GM04504 (cell line): ENCODE measurements at places on chromosomes 3 and 15.

- no peak for DNase-seq
Observed at GRCh38 chr15:51161491-51162220, 67.0 kb upstream of the TNFAIP8L3 start.

DNA sequence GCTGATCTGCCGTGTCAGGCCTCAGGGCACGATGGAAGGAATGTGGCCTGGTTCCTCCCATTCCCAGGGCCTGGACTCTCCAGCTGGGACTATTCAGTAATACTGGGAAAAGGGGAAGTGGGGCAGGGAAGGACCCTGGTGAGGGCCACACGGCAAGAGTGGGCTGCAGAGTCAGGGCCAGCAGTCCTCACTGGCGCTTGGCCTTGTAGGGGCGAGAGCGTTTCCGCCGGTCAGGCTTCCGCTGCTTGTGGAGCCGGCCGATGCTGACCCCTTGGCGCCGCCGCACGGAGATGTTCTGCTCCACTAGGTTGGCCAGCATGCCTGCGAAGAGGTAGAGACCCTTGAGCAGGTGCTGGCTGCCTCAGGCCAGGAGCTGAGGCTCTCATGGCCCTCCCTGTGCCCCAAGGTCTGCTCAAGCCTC is 42.8 kb downstream of the SEMA3G start:
- DNase-seq, result no peak

- no peak for DNase-seq
Observed at GRCh38 chr15:60844010-60844409, 365.1 kb upstream of the ICE2 start.

DNA sequence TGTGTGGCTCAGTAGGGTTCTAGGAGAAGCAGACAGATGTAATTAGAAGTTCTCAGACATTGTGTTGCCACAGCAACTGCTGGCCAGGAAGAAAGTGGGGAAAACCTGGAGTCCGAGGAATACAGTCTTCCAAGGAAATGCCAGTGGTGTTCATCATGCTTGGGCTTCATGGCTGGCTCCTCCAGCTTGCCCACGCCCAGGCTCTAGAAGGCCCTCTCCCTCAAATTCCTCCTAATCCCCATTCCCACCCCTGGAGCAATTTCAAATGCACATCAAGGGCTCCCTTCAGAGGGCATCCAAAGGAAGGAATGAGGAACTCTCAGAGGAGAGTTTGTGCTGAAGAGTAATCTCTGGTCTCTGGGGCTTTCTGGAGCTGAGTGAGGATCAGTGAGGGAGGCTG is 21.9 kb downstream of the FSTL1 start:
- DNase-seq, result no peak

DNA sequence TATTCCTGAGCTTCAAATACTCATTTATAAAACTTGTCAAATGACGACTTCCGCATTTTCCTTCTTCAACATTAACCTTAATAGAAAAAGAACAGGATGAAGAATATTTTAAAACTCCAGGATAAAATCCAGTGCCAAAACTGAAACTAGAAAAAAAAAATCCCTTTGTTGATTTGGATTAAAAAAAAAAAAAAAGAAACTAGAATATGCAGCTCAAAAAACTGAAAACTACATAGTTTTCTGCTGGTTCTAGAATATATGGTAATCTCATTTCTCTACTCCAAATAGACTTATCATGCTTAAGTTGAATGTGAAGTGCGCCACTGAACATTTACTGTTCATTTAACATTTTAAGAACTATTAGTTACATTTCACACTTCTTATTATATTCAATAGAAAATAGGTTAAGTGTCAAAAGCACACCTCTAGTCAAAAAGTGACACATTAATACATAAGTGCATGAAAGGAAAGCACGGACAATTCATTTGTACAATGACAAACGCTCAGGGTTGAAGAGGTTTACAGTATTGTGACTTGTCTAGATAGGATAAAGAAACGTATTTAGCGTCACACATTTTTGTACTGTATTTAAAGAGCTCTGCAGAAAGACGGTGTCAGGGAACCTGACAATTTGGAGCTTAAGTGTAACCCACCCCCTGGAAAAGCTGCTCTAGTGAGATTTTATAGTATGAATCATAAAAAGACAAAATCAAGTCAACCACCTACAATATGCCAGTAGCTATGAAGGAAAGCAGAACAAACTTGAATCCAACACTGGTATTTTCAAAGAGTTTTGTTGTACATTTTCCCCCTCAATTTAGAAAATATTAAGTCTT is 5.8 kb downstream of the TRA2B start:
- DNase-seq, result no peak

DNA sequence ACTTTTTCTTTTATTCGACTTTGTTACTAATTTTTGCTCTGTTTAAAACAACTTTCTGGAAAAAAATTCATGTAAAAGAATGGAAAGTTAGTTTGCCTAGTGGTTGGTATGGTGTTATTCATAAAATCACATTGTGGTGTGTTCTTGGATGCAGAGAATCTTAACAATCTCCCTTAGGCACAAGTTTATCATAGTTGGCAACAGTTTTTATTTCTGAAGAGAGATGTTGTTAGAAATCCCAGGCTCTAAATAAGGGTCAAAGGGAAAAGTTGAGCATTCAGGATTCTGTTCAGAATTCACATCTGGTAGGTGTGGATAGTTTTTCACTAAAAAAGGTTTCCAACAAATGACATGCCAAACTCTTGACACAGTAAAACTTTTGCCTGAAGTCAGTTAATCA is 6.4 kb downstream of the DUT start:
- no peak for DNase-seq

- DNase-seq, result no peak
Observed at GRCh38 chr3:159168788-159169187, 366.9 kb downstream of the MFSD1 start.

GRCh38 chr3:144033240-144033589 is 61.6 kb downstream of the DIPK2A start:
- DNase-seq, result no peak

DNA sequence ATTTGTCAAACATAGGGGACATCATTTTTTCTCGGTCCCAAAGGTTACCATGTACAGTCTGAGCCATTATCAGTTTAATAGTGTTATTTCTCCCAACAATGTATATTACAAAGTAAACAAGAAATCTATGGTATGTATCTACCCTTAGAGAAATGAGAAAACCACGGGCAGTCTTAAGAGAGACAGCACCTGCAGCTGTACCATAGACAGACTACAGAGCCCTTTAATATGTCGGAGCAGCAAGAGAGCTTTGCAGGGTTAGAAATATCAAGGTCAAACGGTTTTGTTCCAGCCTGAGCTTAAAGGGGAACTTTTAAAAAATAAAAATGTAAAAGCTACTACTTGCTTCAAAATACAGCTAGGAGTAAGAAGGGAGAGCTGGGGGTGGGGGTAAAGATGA is 53.2 kb downstream of the SH3BP5 start:
- no peak for DNase-seq

- no peak for DNase-seq
Observed at GRCh38 chr3:143120716-143121240, 1.2 kb downstream of the CHST2 start.

GRCh38 chr3:161602475-161602874 is 105.9 kb downstream of the OTOL1 start:
- no peak for DNase-seq

DNA sequence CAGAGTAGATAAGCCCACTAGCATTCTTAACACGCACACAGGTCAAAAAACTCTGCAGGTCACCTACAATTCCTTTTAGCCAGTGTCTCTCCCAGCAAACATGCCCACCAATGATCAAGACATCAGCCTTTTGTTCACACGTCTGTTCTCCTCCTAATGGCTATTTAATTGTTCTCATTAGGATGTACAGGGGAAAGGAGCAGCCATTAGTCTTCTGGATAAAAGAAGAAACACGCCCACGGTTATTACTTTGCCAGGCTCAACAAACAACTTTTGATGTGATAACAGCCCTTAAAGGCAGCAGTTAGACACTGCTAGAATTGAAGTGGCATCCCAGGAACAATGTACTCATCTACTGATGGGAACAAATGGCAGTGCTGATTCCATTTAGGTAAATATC is 108.8 kb downstream of the NTRK3 start:
- no peak for DNase-seq

- no peak for DNase-seq
Observed at GRCh38 chr3:9770276-9770812, 597 bp upstream of the CAMK1 start.

GRCh38 chr3:64049136-64049535 is 25.8 kb upstream of the PSMD6 start:
- DNase-seq, result no peak

- no peak for DNase-seq
Observed at GRCh38 chr15:99174567-99175395, 69.9 kb downstream of the SYNM start.

GRCh38 chr3:119702530-119703527 is at the start of gene CFAP91:
CFAP91 (plus strand) TSS chr3:119703022; CDS start chr3:119703099, 77 bp downstream.
- peak; percentile 67 for DNase-seq

DNA sequence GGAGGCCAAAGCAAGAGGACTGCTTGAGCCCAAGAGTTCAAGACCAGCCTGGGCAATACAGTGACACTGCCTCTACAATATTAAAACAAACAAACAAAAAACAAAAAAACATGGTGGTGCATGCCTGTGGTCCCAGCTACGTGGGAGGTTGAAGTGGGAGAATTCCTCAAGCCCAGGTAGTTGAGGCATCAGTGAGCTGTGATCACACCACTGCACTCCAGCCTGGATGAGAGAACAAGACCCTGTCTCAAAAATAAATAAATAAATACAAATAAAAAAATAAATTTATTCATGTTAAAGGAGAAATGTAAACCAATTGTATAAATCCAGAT is 200.6 kb downstream of the BCHE start:
- DNase-seq, result no peak

GRCh38 chr3:127768346-127769008 is 53.8 kb downstream of the MGLL start:
- peak; percentile 89 for DNase-seq

GRCh38 chr3:142858043-142858442 is 30.8 kb downstream of the PCOLCE2 start:
- DNase-seq, result no peak

- no peak for DNase-seq
Observed at GRCh38 chr3:17967953-17968607, 225.6 kb upstream of the TBC1D5 start.

DNA sequence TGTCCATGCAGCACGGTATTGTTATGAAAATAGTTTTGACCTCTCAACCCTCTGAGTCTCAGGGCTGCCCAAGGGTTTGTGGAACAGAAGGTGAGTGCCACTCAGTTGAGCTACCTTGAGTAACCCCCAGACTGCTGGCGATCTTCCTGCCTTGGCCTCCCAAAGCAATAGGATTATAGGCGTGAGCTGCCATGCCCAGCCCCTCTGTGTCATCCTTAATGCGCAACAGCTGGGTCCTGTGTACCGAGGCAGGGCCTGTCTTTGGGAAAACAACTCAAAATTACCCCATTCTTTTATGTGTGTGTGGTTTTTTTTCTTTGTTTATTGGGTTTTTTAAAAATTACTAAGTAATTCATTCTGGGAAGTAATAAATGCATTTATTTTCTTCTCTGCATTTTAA is 78.3 kb upstream of the TPM1 start:
- peak; percentile 68 for DNase-seq

DNA sequence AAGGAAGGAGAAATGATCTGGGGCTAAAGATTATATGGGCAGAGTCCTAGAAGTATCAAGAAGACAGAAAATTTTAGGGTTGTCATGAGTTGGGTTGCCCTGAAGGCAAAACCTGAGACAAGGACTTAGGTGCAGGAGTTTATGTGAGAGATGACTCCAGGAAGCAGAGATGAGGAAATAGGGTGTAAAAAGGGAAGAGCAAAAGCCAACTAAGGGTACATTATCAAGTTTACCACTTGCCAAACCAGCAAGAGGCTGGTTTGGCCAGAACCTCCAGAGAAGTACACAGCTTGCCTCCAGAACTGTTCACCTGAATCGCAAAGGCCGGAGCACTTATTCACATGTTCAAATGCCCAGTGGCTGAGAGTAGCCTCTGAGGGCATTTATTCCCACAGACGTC is 116.7 kb downstream of the FHIT start:
- no peak for DNase-seq

- no peak for DNase-seq
Observed at GRCh38 chr3:160661660-160662059, 15.3 kb upstream of the ARL14 start.

- no peak for DNase-seq
Observed at GRCh38 chr3:128504963-128505730, 12.1 kb upstream of the GATA2 start.

DNA sequence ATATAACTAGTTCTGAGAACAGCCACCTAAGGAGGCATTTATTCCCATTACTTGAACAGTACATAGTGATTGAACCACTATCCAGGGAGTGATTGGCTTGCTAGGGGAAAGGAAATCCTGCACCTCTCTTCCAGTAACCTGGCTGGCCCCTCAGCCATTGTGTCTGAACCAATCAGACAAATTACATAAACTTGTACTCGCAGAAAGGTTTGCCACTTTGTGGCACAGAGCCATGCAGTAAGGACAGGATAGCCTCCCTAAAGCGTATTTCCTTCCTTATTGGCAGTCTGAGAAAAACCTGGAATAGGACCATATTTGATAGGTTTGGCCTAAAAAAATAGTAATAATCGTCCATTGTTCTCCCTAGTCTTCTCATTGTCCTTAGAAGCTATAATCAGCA is 19.0 kb downstream of the CMSS1 start:
- no peak for DNase-seq

- no peak for DNase-seq
Observed at GRCh38 chr15:29938361-29939335, 116.4 kb upstream of the TJP1 start.

DNA sequence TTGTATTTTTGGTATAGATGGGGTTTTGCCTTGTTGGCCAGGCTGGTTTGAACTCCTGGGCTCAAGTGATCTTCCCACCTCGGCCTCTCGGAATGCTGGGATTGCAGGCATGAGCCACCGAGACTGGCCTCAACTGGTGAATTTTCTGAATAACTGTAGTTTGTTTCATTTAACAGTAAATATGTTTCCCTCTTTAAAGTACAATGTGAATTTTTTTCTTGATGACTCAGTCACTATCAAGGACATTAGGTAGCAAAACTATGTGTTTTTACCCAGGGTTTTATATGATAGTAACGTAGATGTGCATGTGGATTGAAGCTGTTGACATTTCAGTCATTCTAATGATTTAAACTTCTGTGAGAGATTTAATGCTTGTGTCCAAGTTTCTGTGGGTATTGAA is 40.2 kb upstream of the MAPKBP1 start:
- no peak for DNase-seq

DNA sequence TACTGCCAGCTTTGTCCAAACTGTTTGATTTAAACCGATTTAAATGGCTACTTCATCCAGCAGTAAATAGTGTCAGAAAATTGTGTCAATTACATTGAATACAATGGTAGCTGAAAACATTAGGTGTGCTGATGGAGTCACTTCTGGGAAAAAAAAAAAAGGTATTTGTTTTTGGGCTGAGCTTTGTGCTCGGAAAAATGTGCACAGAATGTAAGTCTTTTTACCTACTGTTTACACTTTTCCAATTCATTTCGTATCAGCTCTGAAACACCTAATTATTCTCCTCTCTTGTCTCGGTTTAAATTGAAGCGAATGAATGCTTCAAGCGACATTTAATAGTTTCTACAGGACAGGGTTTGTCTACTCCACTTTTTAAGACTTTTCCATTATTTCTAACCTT is 1078.4 kb downstream of the ROBO1 start:
- DNase-seq, result no peak

- peak; percentile 10 for DNase-seq
Observed at GRCh38 chr3:180594631-180595558, 7.1 kb upstream of the TTC14 start.
